Naive thymus-derived CD4-positive, alpha-beta T cell (primary cell): ENCODE measurements at places on chromosomes 4 and X. TPM values are rescaled to one million over a fixed set of nuclear protein-coding genes. Genes with fewer than 3 reads are reported as not detected.

The NR3C2 gene
- 55.2 TPM for total RNA-seq

The PFKFB1 gene
- 1.00 TPM for total RNA-seq

The SHROOM2 gene
- total RNA-seq, result not detected

GRCh38 chr4:86935566-86935852 is 698 bp downstream of the AFF1 start:
- no peaks in the 10 kb centered on the region for H3K27me3 ChIP-seq
- no peaks in the 10 kb centered on the region for H3K36me3 ChIP-seq
- H3K27ac ChIP-seq, result peak overlapping the region; percentile 90
- peaks cover 31% of the 10 kb centered on the region for H3K4me1 ChIP-seq
- DNase-seq, result no peak

GRCh38 chr4:73780834-73781233 is 40.5 kb downstream of the CXCL8 start:
- no peak overlapping the region for H3K27ac ChIP-seq
- DNase-seq, result no peak
- H3K36me3 ChIP-seq, result no peaks in the 10 kb centered on the region
- H3K4me1 ChIP-seq, result no peaks in the 10 kb centered on the region
- H3K27me3 ChIP-seq, result no peaks in the 10 kb centered on the region
- H3K4me3 ChIP-seq, result no peak overlapping the region

DNA sequence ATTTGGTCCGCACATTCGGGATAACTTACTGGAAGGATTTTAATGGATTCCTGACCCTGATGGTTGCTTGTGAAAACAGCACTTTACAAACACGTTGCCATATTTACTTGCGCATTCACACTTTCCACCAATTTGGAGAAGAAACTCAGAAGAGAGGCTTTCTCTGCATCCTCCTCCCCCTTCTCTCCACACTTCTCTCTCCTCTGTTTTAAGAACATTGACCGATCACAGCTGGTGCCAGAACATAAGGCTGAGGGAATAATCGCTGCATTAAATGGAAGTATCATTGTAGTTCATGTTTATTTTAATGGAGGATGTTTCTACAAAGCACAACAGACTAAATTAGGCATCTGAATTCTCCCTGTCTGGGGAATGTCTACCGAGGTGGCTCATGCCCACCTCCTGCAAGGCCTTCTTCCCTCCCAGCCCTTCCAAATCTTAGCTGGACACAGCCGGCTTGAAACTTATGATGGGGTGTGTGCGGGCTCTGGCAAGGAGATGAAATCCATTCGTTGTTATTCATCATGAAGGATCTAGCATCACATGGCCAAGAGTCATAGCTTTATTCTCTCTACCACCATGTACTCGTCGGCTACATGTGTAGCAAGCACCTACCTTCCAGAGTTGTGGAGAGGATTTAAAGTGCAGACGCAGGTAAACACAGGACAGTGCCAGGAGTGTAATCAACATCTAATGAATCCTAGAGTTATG is 204.1 kb downstream of the LDB2 start:
- no peaks in the 10 kb centered on the region for H3K27me3 ChIP-seq
- DNase-seq, result no peak
- H3K36me3 ChIP-seq, result no peaks in the 10 kb centered on the region
- H3K4me1 ChIP-seq, result no peaks in the 10 kb centered on the region

- no peak overlapping the region for H3K4me3 ChIP-seq
- H3K27me3 ChIP-seq, result no peaks in the 10 kb centered on the region
- no peaks in the 10 kb centered on the region for H3K36me3 ChIP-seq
- H3K27ac ChIP-seq, result no peak overlapping the region
- DNase-seq, result no peak
Observed at GRCh38 chrX:100379388-100379986, 30.6 kb downstream of the PCDH19 start.

- no peaks in the 10 kb centered on the region for H3K4me1 ChIP-seq
- H3K27me3 ChIP-seq, result no peaks in the 10 kb centered on the region
- H3K36me3 ChIP-seq, result no peaks in the 10 kb centered on the region
- no peak overlapping the region for H3K4me3 ChIP-seq
Observed at GRCh38 chr4:189785257-189785656, 155.4 kb upstream of the FRG1 start.

- H3K4me1 ChIP-seq, result peaks cover 90% of the 10 kb centered on the region
- H3K4me3 ChIP-seq, result peak overlapping the region; percentile 49
- peak overlapping the region; percentile 79 for H3K27ac ChIP-seq
Observed at GRCh38 chr4:40238700-40239548, 42.1 kb downstream of the RHOH start.

DNA sequence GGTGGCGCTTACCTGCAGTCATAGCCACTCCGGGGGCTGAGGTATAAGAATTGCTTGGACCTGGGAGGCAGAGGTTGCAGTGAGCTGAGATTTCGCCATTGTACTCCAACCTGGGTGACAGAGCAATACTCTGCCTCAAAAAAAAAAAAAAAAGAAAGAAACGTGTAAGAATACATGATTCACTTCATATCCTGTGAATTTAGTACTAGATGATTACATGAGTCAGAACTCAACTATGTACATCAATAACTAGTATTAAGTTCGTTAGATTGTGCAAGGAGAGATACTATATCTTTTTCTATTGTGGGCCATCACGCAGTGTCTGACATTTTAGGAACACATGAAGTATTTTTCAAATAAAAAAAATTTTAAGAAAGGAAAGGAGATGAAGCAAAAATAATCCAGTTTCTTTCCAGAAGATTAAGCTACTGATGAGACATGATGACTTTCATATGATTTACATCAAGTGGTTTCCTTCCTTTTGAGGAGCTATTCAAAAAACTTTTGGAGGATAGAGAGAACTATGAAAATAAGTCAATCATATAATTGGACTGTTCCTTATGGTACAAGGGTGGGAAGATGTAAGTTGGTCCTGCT is 64.7 kb upstream of the EXOC1L start:
- H3K27ac ChIP-seq, result no peak overlapping the region
- H3K27me3 ChIP-seq, result no peaks in the 10 kb centered on the region
- no peaks in the 10 kb centered on the region for H3K4me1 ChIP-seq
- no peak for DNase-seq

GRCh38 chr4:86036736-86037135 is 323.1 kb downstream of the MAPK10 start:
- H3K4me1 ChIP-seq, result no peaks in the 10 kb centered on the region
- no peak for DNase-seq
- no peak overlapping the region for H3K4me3 ChIP-seq
- no peaks in the 10 kb centered on the region for H3K27me3 ChIP-seq
- H3K27ac ChIP-seq, result no peak overlapping the region

GRCh38 chrX:121863976-121864375 is 816.6 kb downstream of the GLUD2 start:
- H3K36me3 ChIP-seq, result no peaks in the 10 kb centered on the region
- no peaks in the 10 kb centered on the region for H3K4me1 ChIP-seq
- no peak overlapping the region for H3K4me3 ChIP-seq

- H3K27me3 ChIP-seq, result no peaks in the 10 kb centered on the region
- H3K36me3 ChIP-seq, result no peaks in the 10 kb centered on the region
- H3K4me1 ChIP-seq, result no peaks in the 10 kb centered on the region
- no peak overlapping the region for H3K4me3 ChIP-seq
Observed at GRCh38 chr4:65393078-65393477, 277.2 kb downstream of the EPHA5 start.
